CD4-positive, alpha-beta T cell treated with Interleukin-15 for 1 hour (primary cell): ENCODE measurements at places on chromosomes 12 and 14.

DNA sequence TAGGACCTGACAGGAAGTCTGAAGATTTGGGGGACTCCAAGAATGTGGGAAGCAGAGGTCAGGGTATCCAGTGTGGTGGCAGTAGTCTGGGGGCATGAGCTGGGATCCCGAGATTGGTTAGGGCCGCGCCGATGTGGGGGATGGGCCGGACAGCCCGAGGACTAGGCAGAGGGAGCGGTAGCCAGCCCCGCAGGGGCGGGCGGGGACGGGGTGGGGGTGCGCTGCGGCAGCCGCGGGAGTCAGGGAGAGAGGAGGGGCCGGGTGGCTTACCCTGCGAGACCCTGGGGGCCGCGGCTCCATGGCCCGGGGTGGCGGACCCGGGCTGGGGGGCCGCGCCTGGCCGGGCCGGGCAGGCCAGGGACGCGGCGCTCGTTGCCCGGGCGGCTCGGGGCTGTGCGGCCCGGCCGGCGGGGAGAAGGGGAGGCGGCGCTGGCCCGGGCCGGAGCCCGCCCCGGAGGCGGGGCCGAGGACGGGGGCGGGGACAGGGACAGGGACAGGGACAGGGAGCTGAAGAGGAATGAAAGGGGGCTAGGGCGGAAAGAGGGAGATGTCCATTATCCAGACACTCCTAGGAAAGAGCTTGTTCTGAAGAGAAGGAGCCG lies 5.6 kb downstream of the ZNF385A start:
- DNase-seq, result no peak

DNA sequence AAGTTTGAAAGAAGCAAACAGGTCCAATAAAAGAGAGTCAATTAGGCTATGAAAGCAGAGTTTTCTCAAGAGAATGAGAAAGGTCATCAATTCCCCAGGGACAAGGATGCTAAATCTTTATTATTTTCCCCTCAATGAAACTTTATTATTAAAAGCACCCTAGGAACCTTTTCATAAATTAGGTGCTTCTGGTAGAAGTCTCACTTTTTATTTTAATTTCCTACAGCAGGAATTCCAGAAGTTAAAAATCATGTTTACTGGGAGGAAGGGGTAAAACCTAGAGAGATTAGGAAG lies 223.2 kb upstream of the SOX5 start:
- no peak for DNase-seq

- no peak for DNase-seq
Observed at GRCh38 chr12:119804011-119804641, 73.0 kb downstream of the CIT start.

- no peak for DNase-seq
Observed at GRCh38 chr14:104705340-104706047, 16.1 kb downstream of the INF2 start.

DNA sequence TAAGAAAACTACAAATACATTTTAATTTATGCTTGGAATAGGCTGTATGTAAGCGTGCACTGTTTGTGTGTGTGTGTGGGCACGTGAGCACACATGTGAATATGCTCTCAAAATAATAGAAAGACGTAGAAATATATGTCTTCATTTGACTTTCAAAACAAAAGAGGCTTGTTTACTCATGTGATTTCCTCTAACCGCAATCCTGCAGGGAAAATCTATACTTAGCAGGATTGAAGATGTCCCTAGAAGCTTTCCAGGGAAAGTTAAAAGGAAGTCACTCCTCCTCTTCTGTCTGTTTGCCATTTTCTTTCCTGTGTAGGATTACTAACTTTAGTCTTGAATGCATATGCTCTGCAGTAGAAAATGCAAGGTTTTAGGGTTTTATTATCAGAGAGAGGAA lies 404.7 kb downstream of the MDGA2 start:
- no peak for DNase-seq

DNA sequence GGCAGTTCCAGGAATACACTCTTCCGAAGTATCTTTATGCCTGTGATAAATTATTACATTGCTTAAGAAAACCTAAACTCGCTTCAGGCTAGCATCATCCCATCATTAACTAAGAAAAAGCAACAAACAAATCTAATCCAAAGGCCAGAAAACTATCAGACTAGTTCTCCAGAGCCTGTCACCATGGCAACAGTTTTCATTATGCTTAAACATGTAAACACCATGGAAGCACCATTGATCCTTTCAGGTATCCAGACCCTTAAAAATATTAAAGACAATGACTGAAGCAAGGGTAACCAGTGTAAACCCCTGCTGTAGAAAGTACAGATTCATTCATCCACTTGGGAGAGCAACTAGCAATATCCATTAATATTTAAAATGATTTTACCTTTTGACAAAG lies 9.8 kb downstream of the DAD1 start:
- DNase-seq, result no peak

- DNase-seq, result no peak
Observed at GRCh38 chr14:101001311-101002069, 98.0 kb upstream of the RTL1 start.

DNA sequence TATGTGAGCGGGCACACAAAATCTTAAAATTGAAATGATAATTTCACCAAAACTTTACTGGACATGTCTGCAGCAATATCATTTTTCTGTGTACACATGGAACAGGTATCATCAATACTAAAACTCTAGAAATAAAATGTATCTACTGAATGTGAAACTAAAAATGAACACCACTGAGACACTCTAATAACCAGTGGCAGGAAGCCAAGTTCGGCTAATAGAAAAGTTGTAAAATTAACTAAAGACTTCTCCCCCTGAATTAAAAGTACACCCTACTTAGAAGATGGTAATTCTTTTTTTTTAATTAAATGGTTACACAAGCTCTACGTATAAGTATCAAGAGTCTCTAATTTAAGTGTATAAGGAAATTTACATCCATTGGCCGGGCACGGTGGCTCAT lies 227.2 kb downstream of the MED13L start:
- no peak for DNase-seq

DNA sequence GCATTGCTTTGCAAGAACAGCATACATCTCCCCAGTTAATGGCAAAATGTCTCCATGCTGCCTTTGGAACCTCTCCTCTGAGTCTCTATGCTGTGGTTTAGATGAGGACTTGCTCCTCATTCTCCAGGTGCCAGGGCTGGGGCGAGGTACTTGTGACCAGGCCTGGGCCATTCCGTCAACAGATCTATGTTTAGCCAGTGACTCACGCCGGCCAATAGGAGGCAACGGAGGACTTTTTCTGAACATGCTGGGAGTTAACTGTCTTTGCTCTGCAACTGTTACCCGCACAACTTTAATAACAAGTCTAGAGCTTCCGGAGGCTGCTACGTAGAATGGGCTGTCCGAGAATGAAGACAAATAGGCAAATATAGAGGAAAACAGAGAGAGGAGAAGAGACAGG lies 214.2 kb downstream of the GLT1D1 start:
- DNase-seq, result no peak

DNA sequence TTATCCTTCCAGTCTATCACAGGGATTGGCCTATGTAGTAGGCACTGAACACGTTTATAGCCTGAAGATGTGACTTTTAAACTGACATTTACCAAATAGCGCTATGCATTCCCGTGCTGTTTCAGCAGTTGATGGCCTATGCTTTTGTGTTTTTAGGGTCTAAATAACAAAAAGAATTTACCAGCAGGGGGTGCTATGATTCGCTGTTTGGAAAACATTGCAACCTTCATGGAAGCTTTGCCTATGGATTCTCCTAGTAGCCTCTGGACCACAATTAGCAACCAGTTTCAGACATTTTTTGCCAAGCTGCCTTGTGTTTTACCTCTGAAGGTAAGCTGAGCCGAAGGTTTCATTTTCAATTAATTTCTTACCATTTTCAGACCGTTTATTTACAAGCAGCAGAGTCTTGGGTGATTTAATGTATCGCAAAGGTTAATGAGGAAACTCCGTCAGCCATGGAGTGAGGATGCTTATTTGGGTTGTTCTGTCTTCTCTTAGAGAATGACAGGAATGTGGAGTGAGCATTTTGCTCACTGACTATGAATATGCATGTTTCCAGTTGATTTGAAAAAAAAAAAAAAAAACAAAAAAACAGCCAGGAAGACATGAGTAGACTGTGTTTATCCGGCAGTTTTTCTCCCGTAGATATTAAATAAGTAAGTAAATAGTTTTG lies 133.1 kb downstream of the PRIMA1 start:
- no peak for DNase-seq
